ENCODE measurements at places on chromosomes 5 and 9.

DNA sequence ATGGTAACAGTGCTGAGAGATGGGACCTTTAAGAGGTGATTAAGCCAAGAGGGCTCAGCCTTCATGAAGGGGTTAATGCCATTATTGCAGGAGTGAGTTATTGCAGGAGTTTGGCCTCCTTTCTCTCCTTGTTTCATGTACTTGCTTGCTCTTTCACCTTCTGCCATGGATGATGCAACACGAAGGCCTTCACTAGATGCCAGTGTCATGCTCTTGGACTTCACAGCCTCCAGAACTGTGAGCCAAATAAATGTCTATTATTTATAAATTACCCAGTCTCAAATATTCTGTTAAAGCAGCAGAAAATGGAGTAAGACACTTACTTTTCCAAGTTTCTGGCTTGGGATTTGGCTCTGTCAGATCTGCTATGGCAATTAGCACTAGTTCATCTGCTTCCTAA lies 38.4 kb upstream of the RECK start:
- DNase-seq = no peak

DNA sequence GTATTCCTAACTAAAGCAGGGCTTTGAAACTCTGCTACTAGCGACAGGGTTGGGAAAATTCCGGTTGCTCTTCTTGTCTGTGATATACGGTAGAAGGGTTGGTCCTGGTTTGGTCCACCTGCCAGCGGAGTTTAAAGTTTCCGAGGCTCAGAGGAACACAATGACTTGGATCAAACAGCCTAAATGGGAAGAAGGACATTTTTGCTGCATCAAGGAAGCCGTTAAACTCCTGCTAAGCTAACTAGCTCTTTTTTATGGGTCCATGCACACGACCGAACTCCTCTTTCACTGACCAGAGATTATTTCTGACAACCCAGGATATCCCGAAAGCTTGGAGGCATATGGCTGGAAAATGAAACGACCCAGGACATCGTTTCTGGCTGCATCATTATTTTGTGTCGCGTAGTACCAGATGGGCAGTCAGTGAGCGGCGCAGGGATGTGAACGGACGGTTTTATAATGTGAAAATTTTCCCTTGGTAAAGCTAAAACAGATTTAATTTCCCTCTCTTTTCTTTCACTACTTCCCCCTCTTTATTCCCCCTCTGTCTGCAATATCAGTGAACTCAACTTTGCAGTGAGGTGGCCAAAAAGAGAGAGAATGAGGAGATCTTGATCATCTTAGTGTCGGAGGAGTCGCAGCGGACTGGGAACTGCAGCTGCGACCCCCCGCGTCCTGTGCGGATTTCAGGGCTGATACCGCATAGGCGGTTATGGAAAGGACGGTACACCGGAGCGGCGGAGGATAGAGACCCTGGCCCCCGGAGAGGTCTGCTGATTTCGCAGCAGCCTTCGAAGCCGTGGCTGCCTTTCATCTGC lies at the start of gene LURAP1L:
LURAP1L (plus strand) TSS at position 160 of the 818 bp plus-strand sequence. CDS start 696 bp downstream, outside the sequence.
- peak; percentile 83 for DNase-seq

DNA sequence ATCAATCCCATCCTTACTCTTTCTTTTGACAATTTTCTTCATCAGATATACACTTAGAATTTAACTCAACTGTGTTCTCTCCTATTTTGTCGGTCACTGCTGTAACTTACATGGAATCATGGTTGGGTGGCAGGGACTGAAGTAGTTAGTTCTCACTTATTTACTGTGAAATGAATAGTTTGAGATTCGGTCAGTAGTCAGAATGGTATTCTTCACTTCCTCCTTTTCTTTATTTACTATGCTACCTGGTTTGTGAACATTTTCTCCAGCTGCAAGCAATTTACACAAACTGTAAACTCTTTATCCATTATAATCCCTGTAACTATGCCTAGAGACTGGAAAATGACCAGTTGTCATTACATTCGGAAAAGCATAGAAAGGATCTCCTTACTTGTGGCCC lies 41.5 kb upstream of the GDNF start:
- no peak for DNase-seq

- DNase-seq = no peak
Observed at GRCh38 chr5:118270526-118270925, 717.8 kb downstream of the DTWD2 start.

GRCh38 chr9:83065233-83065632 lies 2.3 kb upstream of the RASEF start:
- DNase-seq = no peak

GRCh38 chr5:34899066-34899465 lies 16.2 kb downstream of the RAD1 start:
- DNase-seq = no peak

GRCh38 chr5:10525124-10525495 lies 38.8 kb upstream of the ANKRD33B start:
- DNase-seq = no peak

DNA sequence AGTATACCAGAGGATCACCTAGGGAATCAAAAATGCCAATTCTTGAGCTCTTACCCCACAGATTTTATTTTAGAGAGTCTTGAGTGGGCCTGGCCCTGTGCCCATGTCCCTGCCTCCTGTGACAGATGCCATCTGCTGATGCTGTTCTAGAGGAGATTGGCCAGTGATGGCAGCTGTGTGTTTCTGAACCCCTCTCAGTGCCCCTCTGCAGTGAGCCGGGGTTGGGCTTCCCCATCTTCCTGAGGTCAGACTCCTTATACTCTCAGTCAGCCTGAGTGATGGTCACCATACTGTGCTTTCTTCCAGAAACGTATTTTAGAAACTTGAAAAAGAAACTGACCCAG lies 6.1 kb downstream of the PTCD2 start:
- no peak for DNase-seq

- no peak for DNase-seq
Observed at GRCh38 chr5:151958111-151958510, 33.5 kb upstream of the GLRA1 start.

DNA sequence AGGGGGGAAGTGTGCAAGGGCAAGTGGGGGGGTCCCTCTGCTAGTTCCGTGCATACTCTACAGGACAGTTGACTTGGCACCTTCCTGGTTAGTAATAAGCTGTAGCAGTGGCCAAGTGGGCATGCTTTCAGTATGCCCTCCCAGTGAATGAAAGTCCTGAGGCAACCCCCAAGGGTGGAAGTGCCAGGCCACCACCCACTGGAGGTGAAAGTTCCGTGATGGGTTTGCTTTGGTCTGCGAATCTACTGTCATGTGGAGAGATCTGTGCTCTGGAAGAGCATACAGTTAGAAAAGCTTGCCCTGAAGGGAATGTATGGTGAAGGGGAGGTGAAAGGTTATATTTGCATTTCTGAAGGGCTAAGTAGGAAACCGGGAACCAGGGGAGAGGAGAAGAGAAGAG lies 10.3 kb downstream of the FXN start:
- DNase-seq = no peak

DNA sequence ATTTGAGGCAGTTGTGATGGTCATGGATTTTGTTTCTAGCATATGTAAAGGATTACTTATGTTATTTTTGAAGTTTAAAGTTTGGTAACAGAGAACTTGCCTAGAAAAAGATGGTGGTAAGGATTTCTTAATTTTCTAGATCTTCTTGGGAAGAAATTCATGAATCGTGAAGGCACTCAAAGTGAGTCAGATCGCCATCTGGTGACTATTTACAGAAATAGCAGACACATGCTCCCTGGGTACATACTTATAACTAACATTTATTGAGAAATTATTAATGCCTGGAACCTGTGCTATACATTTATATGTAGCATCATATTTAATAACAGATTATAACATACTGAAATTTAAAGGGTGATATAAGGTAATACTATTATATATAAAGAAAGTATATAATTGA lies 299.7 kb downstream of the IZUMO3 start:
- DNase-seq = no peak

- DNase-seq = no peak
Observed at GRCh38 chr9:131969469-131969989, 110.1 kb downstream of the MED27 start.

GRCh38 chr9:80602291-80602690 lies 1030.5 kb downstream of the TLE4 start:
- no peak for DNase-seq

DNA sequence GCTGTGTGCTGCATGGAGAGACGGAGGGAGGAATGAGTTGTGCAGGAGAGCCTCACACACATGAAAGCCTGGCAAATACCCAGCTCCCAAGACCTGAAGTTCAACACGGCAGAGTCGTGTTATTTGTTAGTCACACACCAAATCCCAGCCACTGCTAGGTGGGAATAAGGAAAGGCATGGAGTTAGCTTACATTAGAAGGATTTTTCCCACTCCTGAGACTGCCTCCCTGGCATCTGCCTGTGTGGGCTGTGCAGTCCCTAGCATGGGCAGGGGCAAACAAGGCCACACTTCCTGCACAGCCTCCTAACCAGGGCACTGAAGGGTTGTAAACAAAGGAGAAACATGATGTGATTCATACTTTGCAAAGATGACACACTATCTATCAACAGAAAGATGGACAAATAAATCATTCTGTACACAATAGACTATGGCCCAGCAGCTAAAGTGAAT lies 306.8 kb downstream of the SPOCK1 start:
- DNase-seq = no peak

DNA sequence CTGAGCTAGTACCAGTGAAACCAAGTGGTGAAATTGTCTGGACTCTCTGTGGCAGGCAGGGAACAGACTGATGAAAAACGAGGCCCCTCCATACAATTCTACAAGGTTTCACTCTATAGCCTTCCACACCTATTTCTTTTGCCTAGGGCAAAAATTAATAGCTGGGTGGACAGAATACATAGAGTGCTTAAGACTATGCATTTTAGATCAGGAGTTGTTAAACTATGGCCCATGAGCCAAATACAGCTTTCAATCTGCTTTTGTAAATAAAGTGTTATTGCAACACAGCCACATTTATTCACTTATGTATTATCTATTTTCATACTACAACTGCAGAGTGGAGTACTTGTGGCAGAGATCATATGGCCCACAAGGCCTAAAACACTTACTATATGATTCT lies 45.2 kb downstream of the SH3TC2 start:
- no peak for DNase-seq

- DNase-seq = peak; percentile 68
Observed at GRCh38 chr9:109923471-109923760, 143.4 kb downstream of the PALM2AKAP2 start.

- DNase-seq = no peak
Observed at GRCh38 chr5:16736158-16736995, 119.6 kb upstream of the RETREG1 start.

DNA sequence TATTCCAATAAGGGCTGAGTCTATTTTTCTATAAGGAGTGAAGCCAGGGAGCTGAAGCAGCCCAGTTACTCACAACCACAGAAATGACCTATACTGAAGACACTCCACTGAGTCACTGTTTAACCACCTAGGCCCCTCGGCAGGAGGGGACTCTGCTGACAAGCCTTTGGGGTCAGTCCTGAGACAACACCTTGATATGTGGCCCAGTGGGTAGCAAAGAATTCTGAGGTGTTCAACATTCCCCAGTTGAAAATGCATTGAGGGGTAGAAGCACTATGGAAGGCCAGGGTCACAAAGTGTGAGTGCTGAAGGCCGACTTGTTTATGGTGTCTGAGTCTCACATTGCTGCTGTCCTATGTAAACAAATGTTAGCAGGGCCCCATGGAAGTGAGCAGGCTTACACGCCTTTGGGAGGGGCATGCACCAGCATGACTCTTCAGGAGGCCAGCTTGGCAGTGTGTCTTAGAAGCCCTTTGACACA lies 112.6 kb upstream of the NFIL3 start:
- no peak for DNase-seq

Measured in femur (tissue), 1 donor.